Myocyte (in vitro differentiated cells): ENCODE measurements at places on chromosomes 5 and 9. TPM values are rescaled to one million over a fixed set of nuclear protein-coding genes. Genes with fewer than 3 reads are reported as not detected.

MSMP gene
- not detected in 2 replicates for total RNA-seq

SPINK5 gene
- total RNA-seq: not detected in 2 replicates

LRRC26 gene
- total RNA-seq: not detected in 2 replicates

SYK gene
- total RNA-seq: not detected in 2 replicates

TEX48 gene
- not detected in 2 replicates for total RNA-seq

FBP1 gene
- total RNA-seq: 0.35 and 0.47 TPM in 2 replicates

RNF183 gene
- total RNA-seq: not detected in 2 replicates

INIP gene
- total RNA-seq: 15.6 and 27.0 TPM in 2 replicates

FREM1 gene
- 0.43 and 0.57 TPM in 2 replicates for total RNA-seq

SPINK6 gene
- total RNA-seq: not detected in 2 replicates

RASEF gene
- total RNA-seq: not detected in 2 replicates

PCDHGA3 gene
- 0.48 and 0.57 TPM in 2 replicates for total RNA-seq

SNAPC3 gene
- total RNA-seq: 32.4 and 35.5 TPM in 2 replicates

SEMA5A gene
- 2.2 and 2.7 TPM in 2 replicates for total RNA-seq

C9orf43 gene
- total RNA-seq: 0.26 and 0.64 TPM in 2 replicates

GBGT1 gene
- 1.4 and 5.9 TPM in 2 replicates for total RNA-seq

MOB3B gene
- total RNA-seq: not detected in 2 replicates

PRRX2 gene
- not detected in 2 replicates for total RNA-seq

C8G gene
- total RNA-seq: 0.88 TPM in 1 of 2 replicates, not detected in the other

ANKDD1B gene
- total RNA-seq: not detected in 2 replicates

FAM163B gene
- total RNA-seq: not detected in 2 replicates

SMIM23 gene
- total RNA-seq: not detected in 2 replicates

RPL12 gene
- total RNA-seq: 1,595 and 2,040 TPM in 2 replicates

INSL4 gene
- not detected in 2 replicates for total RNA-seq

PAIP1 gene
- total RNA-seq: 131 and 141 TPM in 2 replicates

MPDZ gene
- total RNA-seq: 31.2 and 33.1 TPM in 2 replicates

CCNO gene
- 2.3 and 2.6 TPM in 2 replicates for total RNA-seq

LHX6 gene
- total RNA-seq: 0.21 and 0.32 TPM in 2 replicates

RIMOC1 gene
- 17.1 and 23.4 TPM in 2 replicates for total RNA-seq

ZBTB26 gene
- 3.8 and 7.0 TPM in 2 replicates for total RNA-seq

HAVCR1 gene
- total RNA-seq: 0.43 TPM in 1 of 2 replicates, not detected in the other

SV2C gene
- not detected in 2 replicates for total RNA-seq

FAM81B gene
- total RNA-seq: not detected in 2 replicates

SGCD gene
- 75.3 and 104 TPM in 2 replicates for total RNA-seq

SHC3 gene
- total RNA-seq: 0.05 and 0.16 TPM in 2 replicates

SLC38A9 gene
- total RNA-seq: 14.7 and 15.2 TPM in 2 replicates

PHF24 gene
- total RNA-seq: not detected in 2 replicates

RETREG1 gene
- total RNA-seq: 11.3 and 17.3 TPM in 2 replicates

IL4 gene
- not detected in 2 replicates for total RNA-seq
